ENCODE measurements at places on chromosomes 11 and 22.

DNA sequence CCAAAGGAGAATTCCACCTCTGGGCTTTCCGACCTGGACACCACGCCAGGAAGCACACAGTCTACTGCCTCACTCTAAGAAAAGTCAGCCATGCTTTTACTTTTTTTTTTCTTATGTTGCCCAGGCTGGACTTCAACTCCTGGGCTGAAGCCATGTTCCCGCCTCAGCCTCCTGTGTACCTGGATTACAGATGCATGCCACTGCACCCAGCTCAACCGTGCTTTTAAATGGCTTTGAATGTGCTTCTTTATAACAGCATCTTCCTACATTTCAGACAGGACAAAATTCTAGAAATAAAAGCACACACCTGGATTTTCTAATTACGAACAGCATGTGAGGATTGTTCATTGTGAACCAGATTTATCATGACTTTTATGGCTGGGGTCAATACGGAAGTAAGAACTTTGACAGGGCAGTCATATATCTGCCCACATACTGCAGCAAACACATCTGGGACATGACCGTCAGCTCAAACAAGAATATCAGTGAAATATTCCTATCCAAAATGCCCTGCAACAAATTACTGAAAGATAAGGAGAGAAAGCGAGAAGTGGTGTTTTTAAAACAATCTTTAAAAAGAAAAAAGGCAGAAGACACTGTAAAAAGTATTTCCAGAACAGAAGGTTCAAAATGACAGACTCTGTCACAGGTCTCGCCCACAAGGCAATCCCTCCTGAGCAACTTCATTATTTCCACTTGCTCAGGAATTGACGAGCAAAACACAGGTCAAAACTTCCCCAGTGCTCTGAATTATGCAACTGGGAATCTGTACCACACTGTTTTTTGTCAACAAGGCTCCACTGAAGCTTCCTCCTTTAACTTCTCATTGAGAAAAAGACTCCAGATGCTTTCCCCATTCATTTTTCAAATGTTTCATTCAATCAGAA, 42.1 kb downstream of the PACSIN2 start:
- no peak for DNase-seq

GRCh38 chr11:61160487-61161189, 588 bp downstream of the VPS37C start:
- DNase-seq, result no peak

DNA sequence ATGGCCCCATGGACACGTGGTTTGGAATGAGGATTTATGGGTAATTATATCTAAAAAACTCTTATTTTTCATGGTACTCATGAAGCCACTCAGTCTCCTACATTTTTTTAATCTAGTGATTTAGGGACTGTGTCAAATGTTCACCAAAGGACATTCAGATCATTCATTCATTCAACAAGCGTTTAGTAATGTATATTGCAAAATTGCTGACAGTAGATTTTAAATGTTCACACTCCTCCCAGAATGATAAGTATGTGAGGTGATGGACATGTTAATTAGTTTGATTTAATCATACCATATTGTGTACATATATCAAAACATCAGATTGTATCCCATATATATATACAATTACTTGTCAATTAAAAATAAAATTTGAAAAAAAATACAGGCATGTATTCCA, 40.8 kb upstream of the E2F8 start:
- no peak for DNase-seq

DNA sequence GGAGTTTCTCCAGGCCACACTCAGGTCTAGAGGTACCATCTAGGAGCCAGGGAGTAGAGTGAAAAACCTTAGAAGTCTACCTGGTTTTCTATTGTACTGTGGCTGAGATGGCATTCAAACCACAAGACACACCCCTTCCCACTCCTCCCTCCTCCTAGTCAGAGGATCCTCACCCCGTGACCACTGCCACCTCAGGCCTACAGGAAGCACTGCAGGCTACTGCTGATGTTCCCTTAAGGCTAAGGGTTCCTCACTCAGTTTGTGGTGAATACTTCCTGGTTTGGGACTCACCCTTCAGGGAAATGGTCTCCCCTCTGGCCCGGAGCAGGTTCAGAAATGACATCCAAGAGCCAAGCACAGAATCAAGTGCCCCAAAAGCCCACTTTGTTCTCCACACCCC, 1293.9 kb downstream of the JRKL start:
- no peak for DNase-seq

DNA sequence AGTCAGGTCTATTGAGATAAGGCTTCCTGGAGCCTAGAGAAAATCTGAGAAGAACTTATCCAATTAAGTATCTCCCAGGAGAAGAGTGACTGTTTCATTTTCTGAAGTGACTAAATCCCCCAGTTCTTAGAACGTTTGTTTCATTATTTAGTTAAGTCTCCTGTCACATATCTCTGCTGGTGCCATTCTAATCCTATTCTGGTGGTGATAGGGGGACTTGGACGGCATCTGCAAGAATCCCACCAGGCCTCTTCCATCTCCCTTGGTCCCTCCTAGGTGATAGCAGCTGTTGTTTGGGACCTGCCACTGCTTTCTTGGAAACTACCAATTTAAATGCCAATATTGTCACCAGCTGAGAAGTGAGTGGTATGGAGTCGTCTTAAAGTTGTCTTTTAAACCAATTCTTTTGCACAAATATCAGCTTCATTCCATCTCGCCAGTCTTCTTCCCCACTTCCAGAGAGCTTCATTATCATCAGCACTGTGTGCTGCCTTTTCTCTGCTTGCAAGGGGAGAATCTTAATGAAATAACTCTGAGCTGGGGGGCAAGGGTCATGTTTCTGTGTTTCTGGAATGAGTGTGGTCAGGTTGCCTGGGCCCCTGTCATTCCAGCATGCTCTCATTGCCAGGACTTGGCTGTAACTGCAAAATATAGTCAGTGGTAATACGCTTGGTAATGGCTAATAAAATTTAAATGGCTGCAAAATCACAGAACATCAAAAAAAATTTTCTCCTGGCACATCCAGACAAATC, 104.8 kb downstream of the LDLRAD3 start:
- DNase-seq, result no peak

DNA sequence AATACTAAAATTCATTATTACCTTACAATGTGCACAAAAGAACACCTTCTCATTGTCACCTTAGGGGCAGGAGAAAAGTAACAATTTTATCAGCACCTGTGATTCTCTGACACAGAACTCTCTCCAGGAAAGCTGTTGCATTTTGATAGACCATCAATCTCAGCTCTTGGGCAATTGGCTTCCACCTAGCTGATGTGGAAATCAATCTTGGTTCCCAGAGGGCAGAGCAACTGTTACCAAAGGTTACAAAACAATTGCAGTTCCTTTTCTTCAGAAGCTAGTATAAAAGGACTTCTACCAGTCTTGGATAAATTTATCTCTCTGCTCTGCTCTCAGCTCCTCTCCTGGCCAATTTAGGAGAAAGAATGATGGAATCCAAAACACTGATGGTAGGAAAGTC, 157.8 kb upstream of the DDI1 start:
- no peak for DNase-seq

DNA sequence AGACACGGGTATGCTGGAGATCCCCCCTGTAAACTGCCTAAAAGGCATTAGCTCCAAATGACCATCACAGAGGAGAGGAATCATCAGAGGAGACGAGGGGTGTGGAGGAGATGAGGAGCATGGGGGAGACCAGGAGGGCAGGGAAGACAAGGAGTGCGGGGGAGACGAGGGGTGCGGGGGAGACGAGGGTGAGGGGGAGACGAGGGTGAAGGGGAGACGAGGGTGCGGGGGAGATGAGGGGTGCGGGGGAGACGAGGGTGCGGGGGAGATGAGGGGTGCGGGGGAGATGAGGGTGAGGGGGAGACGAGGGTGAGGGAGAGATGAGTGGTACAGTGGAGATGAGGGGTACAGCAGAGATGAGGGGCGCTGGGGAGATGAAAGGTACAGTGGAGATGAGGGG, 17.5 kb upstream of the GAL start:
- no peak for DNase-seq

DNA sequence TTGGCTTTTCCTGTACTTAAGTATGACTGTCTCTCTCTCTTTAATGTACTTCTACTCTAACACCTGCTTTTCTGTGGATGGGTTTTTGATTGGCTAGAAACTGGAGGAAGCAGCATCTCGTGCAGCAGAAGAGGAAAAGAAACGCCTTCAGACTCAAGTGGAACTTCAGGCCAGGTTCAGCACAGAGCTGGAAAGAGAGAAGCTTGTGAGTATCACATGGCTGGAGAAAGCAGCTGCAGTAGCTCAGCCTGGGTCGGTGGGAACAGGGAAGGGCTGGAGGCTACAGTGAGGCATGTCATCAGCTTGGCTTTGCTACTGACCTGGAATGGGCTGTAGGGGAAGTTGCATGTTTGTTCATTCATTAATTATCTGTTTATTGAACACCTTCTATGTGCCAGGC, 74.2 kb downstream of the SWAP70 start:
- DNase-seq, result no peak

DNA sequence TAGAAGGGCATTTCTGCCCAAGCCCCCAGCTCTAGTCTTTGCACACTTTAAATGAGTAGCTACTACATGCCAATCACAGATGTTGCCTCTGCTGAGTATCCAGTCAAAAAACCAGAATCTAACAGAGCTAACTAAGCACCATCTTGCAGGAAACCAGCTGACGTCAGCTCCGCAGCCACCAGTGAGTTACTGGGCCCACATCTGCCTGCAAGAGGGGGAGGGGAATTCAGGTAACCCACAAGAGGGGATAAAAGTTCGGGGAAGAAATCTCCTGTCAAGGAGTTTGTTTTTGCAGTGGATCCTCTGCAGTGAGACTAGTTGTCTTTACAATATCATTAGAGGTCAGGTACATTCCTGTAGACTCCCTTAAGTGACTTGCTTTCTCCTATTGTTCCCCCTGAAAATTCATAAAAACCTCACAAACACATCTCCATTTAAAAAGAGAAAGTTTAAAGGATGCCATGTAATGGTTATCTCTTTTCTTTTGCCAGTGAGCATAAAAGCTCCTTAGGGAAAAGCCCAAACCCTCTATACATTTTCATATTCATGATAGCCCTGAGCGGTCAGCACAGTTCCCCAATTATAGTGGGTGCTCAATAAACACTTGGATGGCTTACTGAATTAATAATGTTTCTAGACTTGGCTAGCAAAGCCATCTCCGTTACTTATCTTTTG, 9.3 kb downstream of the CD44 start:
- DNase-seq, result no peak

DNA sequence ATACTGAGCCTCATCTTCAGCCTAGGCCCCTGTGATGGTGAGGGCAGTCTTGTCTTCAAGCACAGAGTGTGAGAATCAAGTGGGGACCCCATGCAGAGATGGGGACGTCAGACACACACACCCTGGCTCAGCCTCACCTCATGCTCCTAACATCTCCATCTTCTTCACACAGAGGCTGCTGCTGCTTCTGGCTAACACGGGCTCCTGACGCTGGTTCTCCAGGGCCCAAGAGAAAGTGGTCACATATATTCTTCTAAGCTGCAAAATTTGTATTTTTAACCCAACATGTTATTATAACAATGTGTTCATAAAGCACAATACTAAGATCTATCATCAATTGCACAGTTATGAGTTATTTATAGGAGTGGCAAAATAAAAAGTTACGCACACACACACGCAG, 101.2 kb downstream of the VPREB1 start:
- DNase-seq, result no peak

GRCh38 chr22:35842954-35843353, 125.3 kb downstream of the APOL5 start:
- no peak for DNase-seq

- DNase-seq, result no peak
These were observed 76.7 kb upstream of the SEPTIN5 start for GRCh38 chr22:19637408-19638281.

- DNase-seq, result no peak
These were observed 25.1 kb upstream of the TTLL12 start for GRCh38 chr22:43211941-43212433.

DNA sequence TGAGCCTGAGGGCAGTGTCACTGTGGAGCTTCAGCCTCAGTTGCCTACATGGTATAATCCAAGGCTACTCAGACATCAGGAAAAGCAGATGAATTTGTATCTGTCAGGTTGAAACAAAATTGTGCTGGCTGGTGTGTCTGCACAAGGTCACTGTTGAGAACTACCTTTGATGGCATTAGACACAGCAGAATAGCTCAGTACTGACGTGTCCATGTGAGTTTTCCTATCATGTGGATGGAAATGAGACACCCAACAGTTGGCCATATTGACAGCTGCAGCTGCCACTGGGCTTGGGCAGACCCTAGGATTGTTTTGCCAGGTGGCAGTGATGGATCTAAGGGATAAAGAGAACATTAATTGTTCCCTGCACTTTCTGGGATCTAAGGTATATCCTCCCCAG, 15.8 kb downstream of the CCDC134 start:
- no peak for DNase-seq

- no peak for DNase-seq
These were observed 148.9 kb downstream of the TENM4 start for GRCh38 chr11:79291948-79292347.

GRCh38 chr11:63573881-63574855, 11.0 kb upstream of the PLAAT2 start:
- peak; percentile 67 for DNase-seq

GRCh38 chr22:28009272-28009827, 90.3 kb upstream of the PITPNB start:
- peak; percentile 74 for DNase-seq

DNA sequence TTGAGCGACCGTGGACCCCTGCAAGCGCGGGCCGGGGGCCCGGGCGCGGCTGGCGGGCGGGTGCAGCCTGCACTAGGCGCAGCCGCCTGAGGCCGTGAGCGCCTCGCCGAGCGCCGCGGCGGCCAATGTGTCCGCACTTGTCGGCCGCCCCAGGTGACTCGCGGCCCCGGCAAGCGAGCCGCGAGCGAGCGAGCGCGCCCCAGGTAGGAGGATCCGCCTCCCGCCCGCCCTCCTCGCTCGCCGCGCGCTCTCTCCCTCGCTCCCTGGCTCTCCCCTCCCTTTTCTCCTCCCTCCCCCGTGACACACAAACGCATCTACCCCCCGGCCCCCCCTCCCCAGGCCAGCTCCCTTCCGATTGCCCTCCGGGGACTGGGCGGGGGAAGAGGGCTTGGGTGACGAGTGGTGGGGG, at the start of gene WNT7B:
Gene WNT7B, minus strand, starts transcription at position 160 of the 409 bp plus-strand sequence. CDS start 408 bp downstream, outside the sequence.
- no peak for DNase-seq

GRCh38 chr11:27350511-27350910, 12.5 kb downstream of the CCDC34 start:
- DNase-seq, result no peak

- DNase-seq, result no peak
These were observed 14.5 kb upstream of the PARVA start for GRCh38 chr11:12362857-12363256.

GRCh38 chr22:43241138-43241597, 54.2 kb upstream of the TTLL12 start:
- DNase-seq, result no peak

Measured in hindlimb muscle (tissue), 1 donor.